ENCODE measurements at places on chromosomes 3 and 15. TPM values are rescaled to one million over a fixed set of nuclear protein-coding genes. Genes with fewer than 3 reads are reported as not detected.

Gene SPINT1
- total RNA-seq = 232 TPM

Gene GPR27
- 4.5 TPM for total RNA-seq

Gene ZNF620
- total RNA-seq = 3.2 TPM

Gene KLHL6
- total RNA-seq = 3.7 TPM

Gene ACAN
- 0.20 TPM for total RNA-seq

Gene HGD
- 211 TPM for total RNA-seq

Gene CYP1A2
- total RNA-seq = 0.14 TPM

Gene DUOX1
- 23.4 TPM for total RNA-seq

Gene NDN
- 61.9 TPM for total RNA-seq

Gene AP3B2
- total RNA-seq = 0.69 TPM

DNA sequence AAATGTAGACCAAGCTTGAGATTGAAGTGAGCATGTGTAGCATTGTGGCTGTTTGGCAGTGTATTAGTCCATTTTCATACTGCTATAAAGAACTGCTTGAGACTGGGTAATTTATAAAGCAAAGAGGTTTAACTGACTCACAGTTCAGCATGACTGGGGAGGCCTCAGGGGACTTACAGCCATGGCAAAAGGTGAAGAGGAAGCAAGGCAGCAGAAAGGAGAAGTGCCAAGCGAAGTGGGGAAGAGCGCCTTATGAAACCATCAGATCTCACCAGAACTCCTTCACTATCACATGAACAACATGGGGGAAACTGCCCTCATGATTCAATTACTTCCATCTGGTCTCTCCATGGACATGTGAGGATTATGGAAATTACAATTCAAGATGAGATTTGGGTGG, 8.6 kb upstream of the CERS3 start:
- DNase-seq = no peak

- DNase-seq = no peak
These were observed 62.6 kb downstream of the AQP9 start for GRCh38 chr15:58200739-58201138.

GRCh38 chr3:194933465-194933864, 247.8 kb downstream of the FAM43A start:
- no peak for DNase-seq

DNA sequence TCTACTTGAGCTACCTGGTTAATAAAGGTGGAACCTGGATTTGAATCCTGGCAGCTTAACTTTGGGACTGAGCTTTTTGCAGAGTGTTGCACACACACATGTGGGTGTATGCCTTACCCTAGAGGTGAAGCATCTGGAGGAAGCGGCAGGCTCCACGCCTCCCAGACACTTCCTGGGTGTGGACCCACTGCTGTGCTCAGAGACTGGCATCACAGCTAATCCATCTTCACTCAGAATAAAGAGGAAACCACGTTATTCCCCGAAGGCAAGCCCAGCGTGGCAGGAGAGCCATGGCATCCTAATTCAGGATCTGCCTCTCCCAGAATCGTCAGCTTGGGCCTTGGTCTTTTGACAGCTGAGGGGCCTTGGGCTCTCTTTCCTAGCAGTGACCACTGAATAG, 25.5 kb downstream of the CCDC13 start:
- no peak for DNase-seq

DNA sequence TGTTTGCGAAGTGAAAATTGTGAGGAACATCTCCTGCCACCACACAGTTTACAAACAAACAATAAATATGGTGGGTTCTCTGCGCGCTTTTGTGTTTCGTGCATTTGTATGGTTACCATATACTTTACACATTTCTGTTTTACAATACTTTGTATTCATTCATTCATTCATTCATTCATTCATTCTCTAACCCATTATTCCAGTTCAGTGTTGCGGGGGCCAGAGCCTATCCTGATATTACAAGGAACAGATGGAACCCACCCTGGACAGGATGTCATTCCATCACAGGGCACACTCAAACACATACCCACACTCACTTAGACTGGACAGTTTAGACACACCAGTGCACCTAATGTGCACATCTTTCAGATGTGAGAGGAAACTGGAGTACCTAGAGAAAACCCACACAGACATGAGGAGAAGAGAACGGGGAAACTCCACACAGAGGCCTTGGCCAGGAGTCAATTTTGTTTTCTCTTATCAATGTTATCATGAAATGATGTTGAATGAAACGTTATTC, 160.5 kb downstream of the FNDC3B start:
- no peak for DNase-seq

DNA sequence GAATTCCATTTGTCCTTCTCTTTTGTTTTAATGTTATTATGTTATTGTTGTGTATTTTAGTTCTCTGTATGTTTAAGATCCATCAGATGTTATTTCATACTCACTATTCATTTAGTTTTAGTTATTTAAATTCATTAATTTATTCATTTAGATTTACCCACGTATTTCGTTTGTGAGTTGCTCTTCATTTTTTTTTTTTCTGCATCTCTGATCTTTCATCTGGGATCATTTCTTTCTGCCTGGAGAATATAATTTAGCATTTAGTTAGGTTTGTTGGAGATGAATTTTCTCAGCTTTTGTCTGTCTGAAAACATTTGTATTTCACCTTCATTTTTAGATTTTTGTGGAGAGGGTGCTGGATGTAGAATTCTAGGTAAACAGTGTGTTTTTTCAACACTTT, 12.9 kb downstream of the NEO1 start:
- DNase-seq = no peak

- DNase-seq = no peak
These were observed 2.5 kb downstream of the CFAP92 start for GRCh38 chr3:128991355-128991895.

- peak; percentile 67 for DNase-seq
These were observed 80.7 kb upstream of the ALDH1L1 start for GRCh38 chr3:126261037-126261436.

DNA sequence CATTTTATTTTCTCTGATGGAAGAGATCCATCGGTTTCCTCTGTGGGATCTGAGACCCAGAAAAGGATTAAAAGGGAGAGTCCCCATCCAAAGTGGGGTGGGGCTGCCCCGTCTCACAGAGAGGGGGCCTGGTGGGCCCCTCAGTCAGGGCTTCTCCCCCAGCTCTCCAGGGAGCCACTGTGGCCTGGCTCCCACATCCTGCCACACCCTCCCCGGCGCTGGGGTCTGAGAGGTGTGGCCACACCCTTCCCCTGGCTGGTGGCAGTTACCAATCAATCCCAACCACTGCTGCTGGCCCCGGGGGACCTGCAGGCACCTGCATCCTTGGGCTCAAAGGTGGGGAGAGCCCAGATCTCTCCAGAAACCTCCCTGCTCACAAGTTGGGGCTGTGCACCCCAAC, 161.8 kb upstream of the IQSEC1 start:
- DNase-seq = no peak

GRCh38 chr15:48592933-48593332, 52.6 kb downstream of the FBN1 start:
- DNase-seq = no peak

DNA sequence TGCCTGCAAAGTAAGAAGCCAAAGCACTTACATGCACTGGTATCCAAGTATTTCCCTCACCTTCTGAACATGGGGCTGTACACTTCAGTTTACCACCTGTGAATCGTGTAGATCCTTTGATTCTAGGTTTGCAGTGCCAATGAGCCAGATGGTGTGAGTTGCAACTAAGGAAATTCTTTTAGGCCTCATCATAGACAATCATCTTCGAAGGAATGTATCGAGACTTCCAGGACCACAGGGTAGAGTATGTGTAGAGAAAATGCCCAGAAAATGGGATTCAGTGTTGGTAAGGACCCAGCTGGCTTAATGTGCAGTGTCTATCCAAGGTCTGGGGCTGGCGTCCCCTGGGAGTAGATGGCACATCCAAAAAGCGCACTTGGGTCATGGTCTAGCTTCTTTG, 323.2 kb upstream of the TPM1 start:
- DNase-seq = no peak

DNA sequence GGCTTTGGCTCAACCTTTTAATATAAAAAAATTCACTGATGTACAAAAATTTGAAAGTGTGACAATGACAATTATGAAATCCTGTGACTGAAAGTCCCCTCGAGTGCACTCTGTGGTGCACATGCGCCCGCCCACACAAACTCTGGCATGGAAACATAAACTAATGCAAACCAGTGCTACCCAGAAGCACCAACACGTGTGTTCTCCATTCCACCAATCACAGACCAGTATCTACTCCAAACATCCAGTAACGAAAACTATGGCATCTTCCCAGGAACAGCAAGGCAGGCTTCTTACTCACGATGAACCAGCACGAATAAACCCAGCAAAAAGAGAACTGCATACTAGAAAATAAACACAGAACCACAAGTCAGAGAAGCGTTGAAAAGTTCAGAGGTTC, 11.7 kb upstream of the NMB start:
- DNase-seq = no peak

DNA sequence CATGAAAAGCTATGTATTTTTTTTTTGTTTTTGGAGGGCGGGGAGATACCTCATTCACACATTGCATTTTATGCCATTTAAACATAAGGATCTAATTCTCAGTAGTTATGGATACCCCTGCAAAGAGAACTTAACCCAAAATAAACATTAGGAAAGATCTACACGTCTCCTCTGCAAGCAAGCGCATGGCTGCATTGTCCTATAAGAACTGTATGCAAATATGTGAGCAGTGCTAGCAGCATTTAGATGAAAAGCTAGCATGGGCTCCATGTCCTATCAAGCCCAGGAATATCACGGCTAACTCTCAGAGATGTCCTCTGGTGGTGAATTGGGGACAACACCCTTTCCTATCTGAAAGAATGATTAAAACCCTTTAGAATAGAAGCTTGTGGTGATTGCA, 292.8 kb downstream of the MEX3B start:
- no peak for DNase-seq

- DNase-seq = peak; percentile 45
These were observed 300.0 kb upstream of the TPM1 start for GRCh38 chr15:62742409-62743171.

DNA sequence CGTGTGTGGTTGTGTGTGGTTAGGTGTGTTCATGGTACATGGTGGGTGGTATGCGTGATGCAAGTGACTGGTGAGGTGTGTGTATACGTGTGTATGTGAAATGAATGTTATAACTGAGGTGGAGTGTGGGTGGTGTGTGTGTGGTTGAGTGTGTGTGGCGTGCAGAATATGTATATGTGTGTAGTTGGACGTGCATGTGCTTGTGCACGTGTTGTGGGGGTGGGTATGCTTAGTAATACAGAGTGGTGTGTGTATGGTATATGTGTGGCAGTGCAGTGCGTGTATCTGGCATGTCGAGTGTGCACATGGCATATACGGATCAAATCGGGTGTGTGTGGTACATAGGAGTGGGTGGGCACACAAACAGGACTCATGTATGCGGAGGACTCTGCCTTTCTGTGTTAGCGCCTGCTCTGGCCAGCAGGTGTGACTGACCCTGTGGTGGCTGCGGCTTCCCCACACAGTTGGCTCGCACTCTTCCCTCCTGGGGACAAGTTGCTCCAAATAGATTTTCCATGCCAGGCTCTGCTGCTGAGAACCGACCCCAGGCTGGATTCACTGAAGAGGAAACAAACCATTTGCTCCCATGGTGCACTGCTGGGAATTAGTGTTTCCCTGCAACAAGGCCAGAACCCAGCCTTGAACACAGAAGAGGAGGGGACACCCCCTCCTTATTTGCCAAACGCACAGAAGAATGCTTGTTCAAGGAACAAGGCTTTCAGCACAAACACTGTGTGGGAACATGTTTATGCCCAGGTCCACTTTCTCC, 1.2 kb upstream of the C3orf70 start:
- DNase-seq = no peak

- no peak for DNase-seq
These were observed 67.8 kb upstream of the ATP10A start for GRCh38 chr15:25930931-25931330.

- DNase-seq = no peak
These were observed 126.5 kb upstream of the DLG1 start for GRCh38 chr3:197424674-197425484.

DNA sequence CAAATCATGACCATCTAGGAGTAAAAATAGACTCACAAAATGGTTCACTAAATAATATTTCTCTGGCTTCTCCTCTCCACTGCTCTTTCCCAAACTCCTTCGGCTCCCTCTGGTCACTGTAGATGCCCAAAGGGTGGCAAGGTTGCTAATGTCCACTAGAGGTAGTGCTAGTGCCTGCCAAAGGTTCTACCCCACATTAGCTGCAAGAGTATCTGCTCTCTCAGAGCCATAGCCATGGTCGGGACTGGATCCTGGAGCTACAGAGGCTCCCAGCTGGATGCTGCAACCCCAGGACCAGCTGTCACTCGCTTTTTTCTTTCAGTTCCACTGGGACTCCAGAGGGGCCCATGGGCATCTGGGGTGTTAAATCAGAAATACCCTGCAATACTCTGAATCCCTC, 8.5 kb downstream of the HTR3D start:
- no peak for DNase-seq

GRCh38 chr3:129346695-129347457, 68.2 kb downstream of the HMCES start:
- DNase-seq = no peak

- DNase-seq = no peak
These were observed 127.6 kb downstream of the TMCO5A start for GRCh38 chr15:38061856-38062649.

DNA sequence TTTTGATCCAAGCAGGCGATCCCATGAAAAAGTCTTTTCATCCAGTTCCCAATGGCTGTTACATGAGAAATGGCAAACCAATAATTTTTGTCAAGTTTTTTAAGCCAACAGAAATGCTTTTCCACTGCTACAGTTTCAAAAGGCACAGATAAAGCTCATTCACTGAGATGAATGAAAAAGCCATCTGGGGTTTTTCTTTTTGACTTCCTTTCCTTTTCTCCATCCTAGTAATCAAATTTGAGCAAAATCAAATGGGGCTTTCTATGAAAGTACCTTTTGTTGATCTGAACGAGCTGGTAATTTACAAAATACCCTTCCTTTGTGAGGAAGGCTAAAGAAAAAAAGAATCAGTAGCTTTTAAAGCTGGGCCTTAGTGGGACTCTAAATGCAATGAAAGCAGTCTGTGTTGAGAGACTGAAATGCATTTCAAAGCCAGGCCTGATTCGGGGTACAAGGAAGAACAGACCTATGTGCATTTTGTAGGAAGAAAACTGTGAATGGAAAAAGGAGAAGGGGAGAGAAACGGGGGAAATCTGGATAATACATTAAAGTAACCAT, 185.2 kb upstream of the DNAJC19 start:
- DNase-seq = no peak

GRCh38 chr3:118781232-118781631, 253.4 kb downstream of the IGSF11 start:
- DNase-seq = no peak

GRCh38 chr3:141538568-141539240, 51.9 kb downstream of the RASA2 start:
- DNase-seq = no peak

- no peak for DNase-seq
These were observed 110.3 kb downstream of the HCN4 start for GRCh38 chr15:73258271-73259108.

GRCh38 chr15:91284758-91285466, 184.9 kb downstream of the SV2B start:
- no peak for DNase-seq

DNA sequence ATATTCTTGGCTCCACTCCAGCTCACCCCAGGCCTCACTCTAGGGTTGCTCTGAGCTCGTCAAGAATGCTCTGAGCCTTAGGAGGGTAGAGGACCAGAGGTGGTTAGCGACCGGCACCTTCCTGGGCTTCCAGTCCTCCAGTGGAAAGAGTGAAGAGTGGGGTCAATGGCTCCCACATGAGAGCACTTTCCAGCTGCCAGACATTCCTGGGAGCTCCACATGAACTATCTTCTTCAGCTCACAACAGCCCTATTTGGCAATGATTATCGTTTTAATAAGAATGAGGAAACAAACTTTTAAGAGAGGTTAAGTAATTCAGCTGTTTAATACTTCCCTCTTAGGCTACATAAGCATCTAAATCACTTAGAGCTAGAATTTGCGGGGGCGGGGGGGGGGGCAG, 139.3 kb downstream of the STT3B start:
- DNase-seq = no peak

Measured in mucosa of gallbladder (tissue), 1 donor.